Colonic mucosa (tissue), 4 donors: ENCODE measurements at places on chromosomes 6 and 20. TPM values are rescaled to one million over a fixed set of nuclear protein-coding genes. Genes with fewer than 3 reads are reported as not detected.

DNA sequence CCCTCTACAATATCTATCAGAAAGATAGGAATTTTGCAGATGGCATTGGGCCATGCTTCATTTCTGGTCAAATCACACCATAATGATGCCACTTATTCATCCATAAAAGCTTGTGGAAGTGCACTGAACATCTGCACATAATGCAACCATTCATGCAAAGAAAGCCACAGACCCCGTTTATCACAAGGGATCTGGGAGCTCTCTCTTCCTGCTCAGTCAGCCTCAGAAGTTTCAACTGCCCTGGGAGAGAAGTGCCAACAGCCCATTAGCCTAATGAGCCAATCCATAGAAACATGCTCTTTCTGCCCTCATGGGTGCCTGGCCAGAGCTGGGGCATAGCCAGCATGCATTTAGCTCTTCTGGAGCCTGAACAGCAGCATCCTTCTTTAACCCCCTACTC lies 85.8 kb downstream of the SLC35F1 start:
- H3K4me1 ChIP-seq = no peaks in the 10 kb centered on the region
- no peaks in the 10 kb centered on the region for H3K27me3 ChIP-seq
- H3K27ac ChIP-seq = no peak overlapping the region
- no peak overlapping the region for H3K4me3 ChIP-seq

DNA sequence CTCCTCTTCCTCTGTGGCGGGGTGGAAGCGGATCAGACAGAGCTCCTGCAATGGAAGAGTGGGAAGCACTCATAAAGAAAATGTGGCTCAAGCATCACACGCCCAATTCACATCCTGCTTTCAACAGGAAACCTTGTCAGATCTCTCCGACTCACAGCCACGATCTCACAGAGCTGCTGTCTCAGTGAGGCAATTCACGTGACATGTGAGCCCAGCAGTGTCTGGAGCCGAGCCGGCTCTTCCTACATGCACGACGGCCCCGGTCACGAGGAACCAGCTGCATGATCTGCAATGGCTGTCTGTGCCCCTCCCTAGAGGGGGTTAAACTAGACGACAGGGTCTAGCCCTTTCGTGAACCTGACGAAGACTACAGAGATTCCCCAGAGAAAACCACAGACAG lies 29.5 kb upstream of the TCFL5 start:
- H3K4me3 ChIP-seq = no peak overlapping the region
- H3K4me1 ChIP-seq = no peaks in the 10 kb centered on the region
- H3K27me3 ChIP-seq = no peaks in the 10 kb centered on the region
- H3K36me3 ChIP-seq = peaks cover 45% of the 10 kb centered on the region
- DNase-seq = no peak

DNA sequence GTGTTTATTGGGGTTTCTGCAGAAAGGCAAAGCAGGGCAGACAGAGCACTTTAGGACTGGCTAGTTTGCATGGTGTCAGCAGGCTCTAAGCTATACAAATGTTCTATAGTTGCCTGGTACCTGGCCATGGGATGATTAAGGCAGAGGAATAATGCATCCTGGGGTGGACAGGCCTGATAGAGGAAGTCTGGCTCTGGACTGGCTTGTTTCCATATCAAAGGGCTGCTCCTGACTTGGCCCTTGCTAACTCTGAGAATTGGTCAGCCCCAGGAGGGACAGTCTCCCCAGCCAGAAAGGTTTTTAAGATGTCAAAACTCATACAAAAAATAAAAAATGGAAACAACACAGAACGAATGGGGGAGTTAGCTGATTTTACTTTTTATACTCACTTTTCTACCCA lies 136.9 kb downstream of the TBC1D7 start:
- no peak overlapping the region for H3K4me3 ChIP-seq
- no peak overlapping the region for H3K27ac ChIP-seq
- no peaks in the 10 kb centered on the region for H3K4me1 ChIP-seq
- H3K36me3 ChIP-seq = no peaks in the 10 kb centered on the region
- no peak for DNase-seq

DNA sequence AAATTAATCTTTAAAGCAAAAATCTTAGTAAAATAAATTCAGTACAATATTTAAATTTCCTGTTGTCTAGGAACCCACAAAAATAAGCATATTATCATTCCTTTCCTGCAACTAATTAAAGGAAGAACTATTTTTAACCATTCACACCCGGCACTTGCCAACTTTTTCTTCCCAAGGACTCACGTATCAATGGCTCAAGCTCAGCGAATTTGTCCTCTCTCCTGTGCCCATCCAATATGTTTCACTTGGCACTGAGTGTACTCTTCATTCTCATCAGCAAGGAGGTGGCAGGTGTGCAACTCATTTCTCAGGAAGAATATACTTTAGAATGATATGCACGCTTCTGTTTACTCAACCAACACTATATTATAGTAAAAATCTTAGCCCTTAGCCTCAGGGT lies 419.4 kb downstream of the C6orf118 start:
- DNase-seq = no peak
- H3K27me3 ChIP-seq = no peaks in the 10 kb centered on the region
- no peak overlapping the region for H3K4me3 ChIP-seq
- H3K4me1 ChIP-seq = no peaks in the 10 kb centered on the region
- H3K36me3 ChIP-seq = no peaks in the 10 kb centered on the region
- no peak overlapping the region for H3K27ac ChIP-seq

DNA sequence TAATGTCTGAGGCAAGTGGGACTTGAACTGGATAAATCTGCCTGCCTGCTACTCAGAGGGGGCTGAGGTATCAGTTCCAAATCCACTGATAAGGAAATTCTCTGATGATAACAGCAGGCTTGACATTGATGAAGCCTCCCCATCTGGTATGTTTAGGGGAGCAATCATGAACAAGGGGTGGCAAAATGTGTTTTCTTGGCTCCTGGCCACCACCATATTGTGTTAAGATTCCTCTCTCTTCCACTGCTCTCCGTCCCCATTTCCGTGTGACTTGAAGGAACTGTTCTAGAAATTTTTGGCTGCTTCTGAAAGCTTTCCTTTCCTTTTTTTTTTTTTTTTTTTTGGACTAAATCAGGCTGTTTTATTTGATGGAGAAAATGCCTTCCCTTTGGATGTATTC lies 335.3 kb upstream of the NRSN1 start:
- H3K36me3 ChIP-seq = no peaks in the 10 kb centered on the region
- H3K4me3 ChIP-seq = no peak overlapping the region
- DNase-seq = no peak
- H3K4me1 ChIP-seq = no peaks in the 10 kb centered on the region

- no peak overlapping the region for H3K4me3 ChIP-seq
- DNase-seq = no peak
- H3K27me3 ChIP-seq = no peaks in the 10 kb centered on the region
- H3K36me3 ChIP-seq = no peaks in the 10 kb centered on the region
Measured at GRCh38 chr20:9195031-9195430, 126.1 kb downstream of the PLCB4 start.

DNA sequence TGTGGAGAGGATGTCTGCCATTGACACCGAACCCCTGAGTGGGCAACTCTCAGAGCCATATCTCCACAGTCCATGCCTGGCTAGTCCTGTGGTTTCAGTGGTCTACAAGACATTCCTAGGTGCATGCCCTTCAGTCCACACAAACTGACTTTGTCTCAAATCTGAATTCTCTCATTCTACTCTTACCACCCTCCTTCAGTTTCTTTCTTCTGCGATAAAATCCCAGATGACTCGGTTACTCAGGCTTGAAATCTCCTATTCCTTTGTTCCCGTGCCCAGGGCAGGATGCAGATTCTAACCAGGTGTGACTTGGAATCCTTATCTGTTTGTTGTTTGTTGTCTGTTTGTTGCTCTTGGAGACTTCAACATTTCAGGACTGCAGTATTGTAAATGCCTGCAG lies 9.3 kb downstream of the CDS2 start:
- DNase-seq = no peak
- H3K36me3 ChIP-seq = no peaks in the 10 kb centered on the region
- H3K4me3 ChIP-seq = no peak overlapping the region
- H3K27ac ChIP-seq = no peak overlapping the region

DNA sequence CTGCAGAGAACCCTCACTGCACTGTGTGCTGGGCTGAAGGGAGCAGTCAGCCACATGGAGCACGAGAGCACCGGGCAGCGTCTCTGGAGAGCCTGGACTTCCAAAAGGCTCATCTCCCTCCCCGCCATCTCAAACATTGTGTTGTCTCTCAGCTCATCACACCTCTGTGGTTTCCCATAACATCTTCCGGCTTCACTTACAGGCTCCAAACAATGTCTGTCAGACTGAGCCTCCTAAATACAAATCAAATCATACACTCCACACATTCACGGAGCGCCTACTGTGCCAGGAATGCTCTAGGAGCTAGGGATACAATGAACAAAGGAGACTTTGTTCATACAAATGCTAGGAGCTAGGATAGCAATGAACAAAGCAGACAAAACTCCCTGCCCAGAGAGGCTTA lies 398.0 kb downstream of the RNGTT start:
- H3K36me3 ChIP-seq = no peaks in the 10 kb centered on the region
- DNase-seq = no peak
- H3K4me1 ChIP-seq = no peaks in the 10 kb centered on the region
- H3K27ac ChIP-seq = no peak overlapping the region
- H3K27me3 ChIP-seq = no peaks in the 10 kb centered on the region

DNA sequence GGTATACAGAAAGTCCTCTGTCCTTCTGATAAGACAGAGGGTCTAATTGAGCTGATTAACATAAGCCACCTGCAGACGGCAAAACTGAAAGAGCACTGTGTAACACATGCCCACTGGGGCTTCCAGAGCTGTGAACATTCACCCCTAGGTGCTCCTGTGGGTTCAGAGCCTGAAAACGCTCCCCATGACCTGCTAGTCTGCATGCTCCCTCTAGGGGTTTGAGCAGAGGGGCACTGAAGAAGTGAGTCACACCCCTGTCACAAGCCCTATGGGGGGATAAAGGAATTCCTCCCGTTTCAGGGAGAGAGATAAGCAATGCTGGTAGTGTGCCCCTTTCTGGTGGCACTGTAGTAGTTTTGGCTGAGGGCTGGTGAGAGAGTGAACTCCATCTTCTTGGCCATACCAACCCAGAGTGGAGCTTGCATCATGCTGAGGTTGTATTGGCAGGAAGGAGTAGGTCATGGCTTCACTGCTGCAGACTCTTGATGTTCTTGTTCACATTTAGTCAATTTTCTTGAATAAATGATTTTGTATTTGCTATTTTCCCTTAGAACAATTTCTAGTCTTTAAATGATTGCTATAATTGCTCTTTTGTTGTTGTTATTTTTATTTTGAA lies 637.5 kb upstream of the MAN1A1 start:
- H3K27ac ChIP-seq = no peak overlapping the region
- H3K36me3 ChIP-seq = no peaks in the 10 kb centered on the region
- no peak overlapping the region for H3K4me3 ChIP-seq
- no peaks in the 10 kb centered on the region for H3K4me1 ChIP-seq
- H3K27me3 ChIP-seq = no peaks in the 10 kb centered on the region

GRCh38 chr6:41446907-41447545 lies 99.2 kb upstream of the FOXP4 start:
- no peaks in the 10 kb centered on the region for H3K27me3 ChIP-seq
- no peaks in the 10 kb centered on the region for H3K36me3 ChIP-seq
- H3K4me3 ChIP-seq = no peak overlapping the region
- peaks cover 16% of the 10 kb centered on the region for H3K4me1 ChIP-seq

DNA sequence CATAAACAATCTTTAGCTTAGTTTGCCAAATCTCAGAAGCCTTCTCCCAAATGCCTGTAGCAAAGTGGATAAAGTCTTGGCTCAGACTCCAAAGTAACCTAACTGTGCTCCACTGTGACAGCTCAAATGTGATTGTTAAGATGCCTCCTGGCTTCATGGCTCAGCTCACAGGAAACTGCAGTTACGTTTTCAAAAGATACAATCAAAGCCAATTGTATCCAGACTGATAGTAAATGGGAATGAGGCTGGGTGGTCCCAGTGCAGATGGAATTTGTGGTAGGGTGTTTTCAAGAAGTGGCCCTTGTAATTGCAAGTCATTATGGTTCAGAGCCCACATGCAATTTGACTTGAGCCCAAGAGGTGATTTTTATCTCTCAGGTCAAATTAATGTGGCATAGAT lies 151.2 kb upstream of the TAB2 start:
- no peaks in the 10 kb centered on the region for H3K36me3 ChIP-seq
- no peak for DNase-seq
- no peak overlapping the region for H3K27ac ChIP-seq
- H3K4me1 ChIP-seq = no peaks in the 10 kb centered on the region
- H3K4me3 ChIP-seq = no peak overlapping the region

DNA sequence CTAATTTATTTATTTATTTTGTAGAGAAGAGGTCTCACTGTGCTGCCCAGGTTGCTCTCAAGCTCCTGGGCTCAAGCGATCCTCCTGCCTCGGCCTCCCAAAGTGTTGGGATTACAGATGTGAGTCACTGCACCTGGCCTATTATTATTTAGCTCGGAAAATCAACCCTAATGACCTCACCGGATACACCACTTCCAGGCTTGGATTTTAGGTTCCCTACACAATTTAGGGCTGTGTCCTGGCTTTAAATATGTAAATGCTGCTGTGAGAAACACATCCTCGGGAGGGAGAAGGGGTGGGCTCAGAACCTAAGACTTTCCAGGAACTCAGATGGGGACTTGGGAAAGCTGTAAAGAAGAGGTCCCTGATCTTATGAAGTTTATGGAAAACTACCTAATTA lies 51.0 kb upstream of the SLC32A1 start:
- no peaks in the 10 kb centered on the region for H3K36me3 ChIP-seq
- no peak for DNase-seq
- H3K27me3 ChIP-seq = peaks cover 13% of the 10 kb centered on the region
- H3K4me1 ChIP-seq = no peaks in the 10 kb centered on the region
- H3K27ac ChIP-seq = no peak overlapping the region
- peak overlapping the region; percentile 46 for H3K4me3 ChIP-seq

GRCh38 chr6:44524476-44525227 lies 137.1 kb downstream of the CDC5L start:
- H3K4me1 ChIP-seq = no peaks in the 10 kb centered on the region
- no peak for DNase-seq
- H3K27me3 ChIP-seq = no peaks in the 10 kb centered on the region
- no peaks in the 10 kb centered on the region for H3K36me3 ChIP-seq
- H3K4me3 ChIP-seq = no peak overlapping the region

The HSPA12B gene
- total RNA-seq = 1.5 TPM

The IFNGR1 gene
- total RNA-seq = 131 TPM

The SLA2 gene
- 0.59 TPM for total RNA-seq

The PPP1R14C gene
- 23.7 TPM for total RNA-seq

The GGTLC1 gene
- total RNA-seq = 0.27 TPM
